ENCODE measurements at places on chromosomes 11 and 22.

DNA sequence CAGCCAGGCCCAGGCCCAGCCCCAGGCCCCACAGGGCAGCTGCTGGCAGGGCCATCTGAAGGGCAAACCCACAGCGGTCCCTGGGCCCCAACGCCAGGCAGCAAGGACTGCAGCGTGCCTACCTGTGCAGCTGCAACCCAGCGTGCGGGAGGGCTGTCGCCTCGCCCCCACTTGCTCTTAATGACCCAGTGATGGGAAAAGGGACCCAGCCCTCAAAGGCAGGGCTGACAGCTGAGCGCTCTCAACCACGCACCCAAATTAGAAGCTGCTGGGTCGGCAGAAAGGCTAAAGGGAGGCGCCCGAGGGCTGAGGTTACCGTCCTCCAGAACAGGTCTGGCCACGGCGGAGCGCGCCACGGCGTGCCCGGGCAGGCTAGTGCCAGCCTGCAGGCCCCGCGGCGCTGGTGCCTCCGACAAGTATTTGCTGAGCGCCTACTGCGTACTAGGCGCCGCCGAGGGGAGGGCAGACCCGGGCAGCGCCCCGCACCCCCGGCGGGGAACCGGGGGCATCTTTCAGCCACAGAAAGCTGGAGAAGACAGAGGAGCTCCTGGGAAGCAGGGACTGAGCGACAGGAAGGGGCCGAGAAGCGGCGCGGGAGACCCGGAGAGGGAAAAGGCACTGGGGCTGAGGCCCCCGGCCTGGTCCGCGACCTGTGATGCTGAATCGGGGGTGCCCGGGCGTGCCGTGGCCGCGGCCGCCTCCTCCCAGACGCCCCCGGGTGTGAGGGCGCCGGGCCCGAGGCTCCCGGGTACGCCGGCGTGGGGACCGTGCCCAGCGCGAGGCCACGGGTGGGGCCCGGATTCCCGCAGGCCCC is 773 bp downstream of the HRAS start:
- DNase-seq = no peak

- DNase-seq = no peak
These were observed 30.7 kb upstream of the ARFGAP3 start for GRCh38 chr22:42887523-42888507.

- no peak for DNase-seq
These were observed 112.7 kb downstream of the FCHSD2 start for GRCh38 chr11:73029403-73029802.

DNA sequence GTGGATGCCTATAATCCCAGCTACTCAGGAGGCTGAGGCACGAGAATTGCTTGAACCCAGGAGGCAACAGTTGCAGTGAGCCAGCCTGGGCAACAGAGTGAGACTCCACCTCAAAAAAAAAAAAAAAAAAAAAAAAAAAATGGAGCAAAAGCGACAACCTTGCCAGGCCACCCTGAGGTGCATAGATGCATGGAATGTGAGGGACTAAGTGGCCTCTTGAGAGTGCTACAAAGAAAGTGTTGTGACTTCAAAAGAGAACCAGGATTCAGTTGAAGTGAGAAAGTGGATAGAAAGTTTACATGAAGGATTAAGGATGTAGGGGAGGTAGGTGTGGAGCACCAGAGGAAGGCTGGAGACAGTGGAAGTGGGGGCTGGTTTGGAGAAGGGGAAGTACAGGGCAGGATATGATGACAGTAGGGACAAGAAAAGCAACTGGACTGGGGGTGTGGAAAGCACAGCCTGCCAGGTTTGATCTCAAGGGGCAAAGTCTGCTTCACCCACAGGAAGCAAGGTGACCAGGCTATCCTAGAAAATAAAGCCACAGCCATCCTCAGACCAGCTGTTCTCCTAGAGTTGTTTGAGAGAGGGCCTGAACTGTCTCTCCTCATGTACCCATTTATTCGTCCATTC is 36.0 kb upstream of the OLFML1 start:
- no peak for DNase-seq

GRCh38 chr11:45896422-45896984 is 10.6 kb downstream of the FREY1 start:
- peak; percentile 80 for DNase-seq

DNA sequence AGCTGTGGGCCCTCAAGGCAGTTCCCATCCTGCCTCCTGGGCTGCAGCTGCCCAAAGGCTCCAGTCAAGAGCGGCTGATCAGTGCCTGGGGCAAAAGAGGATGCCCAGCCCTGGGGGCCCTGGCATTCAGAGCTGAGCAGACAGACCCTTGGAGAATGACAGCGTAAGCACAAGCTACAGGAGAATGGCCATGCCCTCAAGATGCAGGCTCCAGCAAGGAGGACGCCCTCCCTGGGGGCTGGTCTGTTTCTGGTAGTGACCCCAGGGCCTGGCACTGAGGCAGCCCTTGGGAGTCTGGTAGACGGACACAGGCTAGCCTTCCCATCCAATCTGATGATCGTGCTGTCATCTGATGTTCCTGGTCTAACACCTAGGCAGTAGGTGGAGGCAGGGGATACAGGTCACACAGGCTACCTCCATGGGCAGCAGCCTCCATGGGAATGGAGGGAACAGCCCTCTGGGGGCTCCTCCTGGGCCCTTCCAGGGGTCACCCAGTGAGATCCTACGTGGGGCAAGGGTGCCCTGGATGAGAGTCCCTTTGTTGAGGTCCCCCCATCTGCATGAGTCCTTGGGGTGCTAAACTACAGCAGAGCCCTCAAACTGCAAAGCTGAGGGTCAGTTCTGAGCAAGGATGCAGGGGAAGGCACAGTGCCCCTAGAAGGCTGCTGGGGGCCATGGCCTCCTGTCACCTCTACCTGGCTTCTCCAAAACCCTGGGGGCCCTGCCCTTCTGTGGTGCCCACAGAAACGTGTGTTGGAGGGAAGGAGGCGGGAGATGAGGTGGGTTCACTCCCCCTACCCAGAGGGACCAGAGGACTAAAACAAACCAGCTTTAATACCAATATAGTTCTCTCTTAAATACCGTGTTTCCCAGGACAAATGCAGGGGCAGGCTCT is 10.2 kb upstream of the SF1 start:
- DNase-seq = no peak

DNA sequence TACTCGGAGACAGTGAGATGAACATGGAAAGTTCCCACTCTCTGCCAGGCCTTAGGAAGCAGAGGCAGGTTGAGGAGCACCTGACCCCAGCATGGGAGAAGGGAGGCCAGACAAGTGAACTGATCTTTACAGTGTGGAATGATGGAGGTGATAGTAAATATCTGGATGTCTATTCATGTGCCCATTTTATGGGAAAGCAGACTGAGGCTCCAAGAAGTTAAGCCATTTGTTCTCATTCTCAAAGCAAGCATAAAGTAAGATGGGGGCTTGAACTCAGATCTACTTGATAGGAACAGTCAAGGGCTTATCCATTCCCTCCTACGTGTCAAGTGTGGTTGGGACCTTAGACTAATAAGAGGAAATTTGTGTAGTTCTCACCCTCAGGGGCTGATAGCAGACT is 461.5 kb downstream of the MN1 start:
- no peak for DNase-seq

- no peak for DNase-seq
These were observed 8.6 kb downstream of the TBCEL start for GRCh38 chr11:121032546-121032945.

DNA sequence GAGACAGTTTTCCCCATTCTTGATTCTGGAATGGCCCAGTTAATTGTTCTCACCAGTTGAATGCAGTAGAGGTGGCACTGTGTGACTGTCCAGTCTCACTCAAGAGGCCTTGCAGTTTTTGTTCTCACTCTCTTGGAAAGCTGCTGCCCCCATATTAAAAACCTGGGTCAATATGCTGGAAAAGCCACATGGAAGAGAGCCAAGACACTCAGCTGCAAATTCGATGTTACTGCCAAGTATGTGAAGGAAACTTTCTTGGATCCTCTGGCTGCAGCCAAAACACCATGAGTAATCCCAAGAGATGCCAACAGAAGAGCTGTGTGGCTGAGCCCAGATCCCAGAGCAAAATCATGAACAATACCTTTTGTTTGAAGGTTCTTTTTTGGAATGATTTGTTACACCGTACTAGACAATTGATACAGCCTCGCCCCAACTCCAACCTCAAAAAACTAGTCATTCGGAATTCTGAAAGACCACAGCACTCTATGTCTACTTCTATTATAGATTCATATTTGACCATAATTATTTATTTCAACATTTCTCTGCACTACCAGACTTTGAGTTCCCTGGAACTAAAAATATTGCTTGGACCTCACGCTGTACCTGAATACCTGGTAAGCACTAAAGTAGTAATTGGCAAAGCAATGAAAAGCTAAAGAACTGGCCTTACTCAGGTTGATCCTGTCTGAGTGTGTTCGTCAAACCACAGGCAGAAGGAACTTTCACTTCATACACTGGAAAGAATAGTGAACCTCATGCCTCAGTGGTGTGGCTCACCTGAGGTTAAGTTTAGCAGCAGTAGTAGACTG is 378.8 kb downstream of the ETS1 start:
- DNase-seq = no peak
